ENCODE measurements at places on chromosomes 7 and 10.

GRCh38 chr10:68474021-68474420, 2.2 kb upstream of the DNA2 start:
- no peak for DNase-seq

GRCh38 chr10:68489919-68490318, 18.1 kb upstream of the DNA2 start:
- DNase-seq: no peak

GRCh38 chr10:122328676-122329075, 45.8 kb upstream of the PLEKHA1 start:
- DNase-seq: no peak

DNA sequence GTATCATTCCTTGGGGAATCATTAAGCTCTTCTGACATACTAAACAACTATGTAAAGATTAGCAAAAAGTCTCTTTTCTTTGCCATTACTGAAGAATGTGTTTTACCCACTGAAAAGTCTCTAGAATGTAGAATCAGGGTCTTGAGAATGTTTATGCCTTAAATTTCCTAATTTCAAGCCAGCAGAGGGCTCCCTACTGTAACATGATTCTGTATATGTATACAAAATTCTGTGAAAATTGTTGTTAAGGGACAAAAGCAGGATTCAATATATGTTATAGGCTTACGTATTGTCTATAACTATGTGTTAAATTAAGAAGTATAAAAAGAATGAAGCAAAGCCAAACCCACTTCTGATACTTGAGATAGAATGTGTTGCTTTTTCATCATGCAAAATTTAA, 296.9 kb upstream of the DGKB start:
- DNase-seq: peak; percentile 3

GRCh38 chr10:88386821-88387773, 196.0 kb downstream of the RNLS start:
- peak; percentile 71 for DNase-seq

GRCh38 chr10:86411281-86411841, 44.8 kb upstream of the GRID1 start:
- DNase-seq: peak; percentile 7

DNA sequence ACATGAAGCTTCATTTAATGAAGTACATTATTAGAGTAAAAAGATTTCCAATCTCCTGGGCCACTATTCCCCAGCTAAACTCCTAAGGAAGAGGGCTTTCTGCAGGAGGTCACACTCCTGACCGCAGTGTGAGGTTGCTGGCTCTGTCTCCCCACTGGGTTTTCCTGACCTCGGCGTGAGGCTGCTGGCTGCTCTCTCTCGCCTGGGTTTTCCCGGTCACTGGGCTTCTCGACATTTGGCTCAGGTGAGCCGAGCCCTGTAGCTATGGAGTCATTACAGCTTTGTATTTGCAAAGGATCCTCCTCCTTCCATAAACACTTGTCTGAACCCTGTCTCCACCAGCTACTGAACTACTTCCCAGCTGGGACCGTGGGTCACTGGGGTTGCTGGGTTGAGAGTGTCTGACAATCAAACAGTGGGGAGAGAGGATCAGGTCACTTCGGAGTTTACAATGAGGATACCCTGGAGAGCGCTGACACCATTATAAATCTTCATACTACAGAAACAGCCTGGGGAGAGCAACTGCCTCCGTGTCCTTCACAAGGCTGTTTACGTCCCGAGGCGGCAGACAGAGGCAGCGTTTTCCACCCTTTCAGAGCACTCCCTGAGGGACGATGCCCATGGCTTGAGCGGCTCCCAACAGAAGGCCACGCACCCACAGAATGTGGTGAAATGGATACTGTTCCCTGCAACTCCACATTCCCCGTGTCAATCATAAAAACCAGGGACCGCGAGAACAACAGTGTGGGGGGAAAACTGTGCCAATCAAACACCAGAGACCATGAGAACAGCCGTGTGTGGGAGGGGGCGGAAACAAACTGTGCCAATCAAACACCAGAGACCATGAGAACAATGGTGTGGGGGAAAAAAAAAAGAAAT, 226.2 kb downstream of the ZMYND11 start:
- no peak for DNase-seq

DNA sequence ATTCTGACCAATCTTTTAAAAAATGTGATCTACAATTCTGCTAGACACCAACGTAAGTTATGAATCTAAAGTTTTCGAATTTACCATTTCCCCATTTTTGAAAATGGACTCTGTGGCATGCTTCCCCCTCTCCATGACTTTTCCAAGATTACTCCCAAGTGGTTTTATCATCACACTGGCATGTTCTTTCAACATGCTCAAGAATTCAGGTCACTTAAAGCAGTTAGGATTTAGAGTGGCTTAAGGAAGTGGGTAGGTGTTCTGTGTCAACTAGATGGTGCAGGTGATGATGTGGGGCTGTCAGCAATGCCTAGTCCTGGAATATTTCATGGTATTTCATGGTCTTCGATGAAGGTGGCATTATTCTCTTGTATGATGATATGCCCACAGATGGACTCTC, 164.0 kb upstream of the ASAH2 start:
- no peak for DNase-seq

- DNase-seq: no peak
These were observed 191.8 kb downstream of the TRIL start for GRCh38 chr7:28766359-28766758.
